ENCODE measurements at places on chromosomes 3 and 15.

GRCh38 chr3:55620351-55621025 lies 133.4 kb upstream of the WNT5A start:
- no peak for DNase-seq

- no peak for DNase-seq
These were observed 159.0 kb upstream of the KCNH8 start for GRCh38 chr3:18989237-18989795.

DNA sequence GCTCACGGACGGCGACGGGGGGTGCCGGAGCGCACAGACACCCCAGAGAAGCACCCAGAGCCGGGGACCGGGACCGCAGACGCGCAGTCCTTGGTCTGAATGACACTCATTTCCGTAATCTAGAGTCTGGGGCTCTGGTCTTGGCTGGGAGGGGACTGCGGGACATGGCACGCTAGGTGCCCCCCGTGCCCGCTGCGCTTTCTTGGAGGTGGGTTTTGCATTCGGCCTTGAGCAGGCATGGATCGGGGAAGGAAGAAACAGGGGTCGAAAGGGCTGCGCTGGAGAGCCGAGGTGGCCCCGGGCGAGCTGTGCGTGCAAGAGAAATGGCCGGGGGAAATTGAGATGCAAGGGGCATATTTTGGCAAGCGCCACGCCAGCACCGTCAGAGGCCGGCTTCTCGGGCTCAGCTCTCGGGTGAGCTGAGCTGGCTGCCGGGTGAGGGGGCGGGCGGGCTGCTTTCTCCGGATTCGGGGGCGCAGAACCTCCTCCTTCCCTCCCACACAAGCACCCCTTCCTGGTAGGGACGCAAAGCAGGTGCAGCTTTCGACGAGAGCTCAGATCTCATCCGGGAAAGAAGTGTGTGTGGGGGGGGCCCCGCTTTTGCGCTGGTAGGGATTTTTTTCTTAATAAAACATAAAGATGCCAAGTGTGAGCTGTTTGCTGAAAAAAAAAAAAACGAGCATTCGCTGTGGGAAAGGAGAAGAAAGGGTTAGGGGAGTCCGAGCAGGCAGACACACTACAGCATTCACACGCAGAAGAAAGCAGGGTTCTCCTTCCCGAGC lies 963 bp upstream of the NTRK3 start:
- DNase-seq = no peak

DNA sequence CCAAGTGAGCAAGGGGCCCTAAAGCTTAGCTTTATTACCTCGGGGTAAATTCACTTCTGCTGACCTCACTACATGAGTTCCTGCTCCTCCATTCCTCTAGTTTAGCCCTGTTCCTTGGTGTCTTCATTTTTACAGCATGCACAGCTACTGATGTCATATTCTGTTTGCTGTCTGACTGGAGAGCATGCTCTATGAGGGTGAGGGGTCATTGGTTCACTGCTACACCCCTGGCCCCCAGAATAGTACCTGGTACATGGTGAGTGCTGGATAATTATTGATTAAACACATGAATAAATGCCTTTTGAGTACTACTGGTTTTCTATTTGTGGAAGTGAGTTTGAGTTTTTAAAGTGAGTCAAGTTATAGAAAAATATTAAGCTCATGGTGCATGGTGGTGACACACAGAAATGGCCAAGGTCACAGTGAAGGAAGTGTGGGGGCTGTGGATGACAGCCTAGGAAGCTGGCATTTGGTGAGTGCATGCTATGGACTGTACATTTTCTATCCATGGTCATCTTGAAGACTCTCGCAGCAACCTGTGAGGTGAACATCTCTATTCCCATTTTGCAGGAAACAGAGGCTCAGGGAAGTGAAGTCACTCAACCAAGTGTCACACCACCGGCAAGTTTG lies 34.0 kb downstream of the RPLP1 start:
- no peak for DNase-seq

DNA sequence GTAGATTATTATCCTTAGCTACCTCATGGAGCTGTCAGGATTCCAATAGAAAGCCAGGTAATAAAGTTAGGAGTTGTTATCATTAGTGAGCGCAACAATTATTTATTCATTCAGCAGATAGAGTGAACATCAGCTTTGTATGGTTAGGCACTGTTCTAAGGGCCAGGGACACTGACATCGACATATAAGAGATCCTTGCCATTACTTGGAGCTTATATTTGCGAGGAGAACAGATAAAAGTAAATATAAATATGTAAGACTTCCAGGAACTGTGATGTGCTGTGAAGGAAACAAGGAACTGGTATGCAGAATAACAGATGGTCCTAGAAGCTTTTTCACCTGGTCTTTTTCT lies 473 bp downstream of the LSM3 start:
- DNase-seq = no peak

DNA sequence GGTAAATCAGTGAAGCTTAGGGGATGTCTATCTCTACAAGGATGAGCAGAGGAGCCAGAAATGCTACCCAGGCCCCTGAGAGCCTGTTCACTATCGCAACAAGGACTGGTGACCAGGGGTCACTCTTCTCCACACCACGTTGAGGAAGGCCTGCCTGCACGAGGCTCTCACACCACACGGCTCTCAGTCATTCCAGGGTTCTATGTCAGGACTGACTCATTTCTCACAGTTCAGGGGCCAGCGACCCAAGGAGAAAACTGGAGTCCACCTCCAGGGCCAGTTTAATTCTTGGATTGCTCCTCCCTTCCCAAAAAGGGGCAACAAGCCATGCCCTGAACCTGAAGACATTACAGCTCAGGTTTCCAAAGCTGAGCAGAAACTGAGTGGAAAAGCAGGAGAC lies 33.9 kb downstream of the ANP32A start:
- no peak for DNase-seq

All from GOT3 (cell line).